ENCODE measurements at places on chromosomes 16 and 17.
A peak's percentile ranks its signal among the peaks of the same experiment; 100 is the strongest.

GRCh38 chr17:43542859-43543258, 3.3 kb downstream of the ETV4 start:
- no peak for DNase-seq

DNA sequence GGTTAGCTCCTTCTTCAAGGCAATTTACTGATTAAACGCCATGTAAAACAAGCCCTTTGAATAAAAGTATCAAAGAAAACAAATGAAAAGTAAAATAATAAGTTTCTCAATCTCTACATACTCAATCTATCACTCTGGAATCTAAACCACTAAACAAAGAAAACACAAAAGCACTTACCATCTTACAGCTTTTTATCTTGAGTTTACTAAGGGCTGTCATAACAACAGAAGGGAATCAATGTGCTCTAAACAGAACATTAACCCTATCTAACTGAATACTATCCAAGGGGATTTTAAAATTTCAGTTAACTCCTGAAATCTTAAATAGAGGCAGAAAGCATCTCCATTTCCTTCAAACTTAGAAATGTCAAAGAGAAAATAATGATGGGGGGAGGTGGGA, 3.4 kb downstream of the SKA2 start:
- DNase-seq = no peak

GRCh38 chr16:24036614-24037013, 200.8 kb downstream of the PRKCB start:
- DNase-seq = no peak

- peak; percentile 82 for DNase-seq
These were observed 56.1 kb downstream of the B9D1 start for GRCh38 chr17:19306160-19307111.

All from GM06990 (cell line).